NCI-H1436 treated with DMSO at 0.1 percent for 48 hours (cell line): ENCODE measurements at places on chromosomes 13 and 19.

- no peak for DNase-seq
Measured at GRCh38 chr19:39843919-39844793, 2.0 kb downstream of the FBL start.

GRCh38 chr19:14368011-14368513 is 13.2 kb upstream of the ADGRE5 start:
- no peak for DNase-seq

- no peak for DNase-seq
Measured at GRCh38 chr13:51469790-51470189, 17.0 kb upstream of the INTS6 start.

DNA sequence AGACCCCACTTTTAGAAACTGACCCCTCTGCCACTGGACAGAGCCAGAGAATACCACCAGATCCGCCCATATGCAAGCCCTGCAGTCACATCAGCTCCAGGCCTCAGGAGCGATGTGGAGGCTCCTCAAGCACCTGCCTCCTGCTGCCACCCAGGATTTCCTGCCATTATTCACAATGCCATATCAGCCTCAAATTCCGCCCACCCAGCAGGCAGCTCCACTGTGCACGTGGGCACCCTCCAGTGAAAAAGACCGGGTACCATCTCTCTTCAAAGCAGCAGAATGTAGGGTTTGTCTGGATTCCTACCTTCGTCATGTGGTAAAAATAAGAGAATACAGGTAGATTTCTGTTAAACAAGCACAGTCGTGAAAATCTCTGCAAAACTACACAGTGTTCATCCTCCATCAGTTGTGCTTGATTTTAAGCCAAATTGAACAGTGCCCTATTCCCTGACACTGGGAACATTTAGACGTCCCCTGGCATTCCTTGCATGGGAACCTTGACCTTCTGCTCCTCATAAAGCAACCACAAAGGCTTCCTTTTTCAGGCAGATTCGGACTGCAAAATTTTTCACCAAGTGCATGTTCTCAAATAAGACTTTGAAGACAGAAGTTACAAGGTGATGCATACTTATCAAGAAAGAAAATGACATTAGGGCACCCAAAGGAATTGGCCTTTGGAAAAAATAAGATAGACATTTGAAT is 56.4 kb downstream of the FAM124A start:
- no peak for DNase-seq

DNA sequence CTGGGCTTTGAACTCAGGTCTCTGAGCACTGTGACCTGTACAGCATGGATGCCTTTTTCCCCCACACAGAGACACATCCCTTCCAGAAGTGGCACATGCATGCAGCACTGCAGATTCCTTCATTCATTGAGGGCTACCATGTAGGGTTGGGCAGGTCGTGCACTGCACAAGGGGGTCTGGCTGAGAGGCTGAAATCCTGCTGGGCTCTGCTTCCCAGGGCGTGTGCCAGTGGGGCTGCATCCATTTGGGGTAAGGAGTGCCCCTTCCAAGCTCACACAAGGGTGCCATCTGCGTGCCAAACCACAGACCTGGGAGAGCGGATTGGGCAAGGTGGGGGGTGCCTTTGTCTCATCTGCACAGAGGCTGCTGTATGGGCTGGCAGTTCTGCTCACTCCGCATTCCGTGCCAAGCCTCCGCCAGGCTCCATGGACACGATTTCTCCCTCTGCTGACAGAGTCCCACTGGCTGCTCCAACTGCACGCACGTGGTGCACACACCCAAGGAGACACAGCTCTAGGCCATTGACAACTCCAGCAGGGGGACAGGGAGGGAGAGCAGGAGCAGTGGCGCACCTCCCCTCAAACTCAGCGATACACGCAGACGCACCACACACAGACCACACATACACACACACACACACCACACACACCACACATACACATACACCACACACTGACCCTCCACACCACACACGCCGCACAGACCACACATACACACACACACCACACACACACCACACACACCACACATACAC is 4.5 kb upstream of the SHISA7 start:
- DNase-seq: no peak

GRCh38 chr19:50679177-50680125 is 30.2 kb downstream of the C19orf81 start:
- no peak for DNase-seq

DNA sequence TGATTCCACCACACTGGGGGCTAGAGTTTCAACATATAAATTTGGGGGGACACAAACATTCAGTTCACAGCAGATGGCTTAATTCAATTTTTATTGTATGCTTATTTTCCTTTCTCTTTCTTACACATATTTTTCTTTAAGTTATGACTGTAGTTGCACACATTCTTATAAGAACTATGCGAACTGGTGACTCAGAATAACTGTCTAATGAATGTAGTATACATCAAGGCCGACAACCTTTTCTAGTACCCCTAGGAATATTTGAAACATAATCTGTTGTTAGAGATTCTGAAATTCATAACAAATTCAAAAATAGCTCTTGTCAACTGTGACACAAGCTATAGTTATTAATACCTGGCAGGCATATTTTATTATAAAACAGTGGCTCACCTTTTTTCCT is 695.6 kb downstream of the PCDH9 start:
- no peak for DNase-seq

GRCh38 chr13:94174009-94174408 is 305.5 kb downstream of the DCT start:
- DNase-seq: no peak

DNA sequence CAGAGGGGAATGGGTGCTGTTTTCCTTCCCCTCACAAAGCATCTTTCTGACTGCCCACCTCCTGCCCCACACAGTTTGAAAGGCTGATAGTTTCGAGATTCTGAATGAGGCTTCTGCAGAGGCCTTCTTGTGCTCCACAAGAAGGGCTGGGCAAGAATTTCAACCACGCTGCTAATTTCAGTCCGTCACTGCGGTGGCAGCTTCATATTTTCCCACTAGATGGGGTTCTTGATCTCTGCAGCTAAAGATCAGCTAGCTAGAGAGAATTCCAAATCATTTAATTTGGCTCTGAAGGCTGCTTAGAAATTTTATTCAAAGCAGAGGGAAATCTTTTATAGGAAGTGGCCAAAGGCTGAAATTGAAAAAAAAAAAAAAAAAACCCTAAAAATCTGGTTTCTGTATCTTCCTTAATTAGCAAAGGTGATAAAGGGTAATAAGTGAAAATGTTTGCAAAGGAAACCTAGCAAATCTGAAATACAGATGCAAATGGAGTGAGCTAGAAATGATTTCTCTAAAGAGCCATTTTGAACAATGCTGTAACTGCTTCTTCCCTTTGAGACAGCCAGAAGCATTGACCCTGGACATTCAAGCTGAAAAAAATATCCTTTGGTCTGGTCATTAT is 38.0 kb upstream of the C13orf42 start:
- no peak for DNase-seq

DNA sequence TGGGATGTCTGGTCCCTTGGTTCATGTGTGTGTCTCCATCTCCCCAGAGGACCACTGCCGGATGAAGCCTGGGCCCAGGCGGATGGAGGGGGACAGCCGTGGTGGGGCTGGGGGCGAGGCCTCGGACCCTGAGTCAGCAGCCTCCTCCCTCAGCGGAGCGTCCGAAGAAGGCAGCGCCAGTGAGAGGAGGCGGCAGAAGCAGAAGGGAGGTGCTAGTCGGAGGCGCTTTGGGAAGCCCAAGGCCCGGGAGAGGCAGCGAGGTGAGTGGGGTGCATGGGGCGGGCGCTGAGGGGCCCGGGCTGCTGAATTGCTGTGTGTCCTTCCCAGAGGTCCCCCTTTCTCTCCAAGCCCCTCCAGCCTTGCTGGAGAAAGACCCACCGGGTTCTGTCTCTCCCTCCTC is 3.2 kb downstream of the CCDC106 start:
- DNase-seq: no peak

DNA sequence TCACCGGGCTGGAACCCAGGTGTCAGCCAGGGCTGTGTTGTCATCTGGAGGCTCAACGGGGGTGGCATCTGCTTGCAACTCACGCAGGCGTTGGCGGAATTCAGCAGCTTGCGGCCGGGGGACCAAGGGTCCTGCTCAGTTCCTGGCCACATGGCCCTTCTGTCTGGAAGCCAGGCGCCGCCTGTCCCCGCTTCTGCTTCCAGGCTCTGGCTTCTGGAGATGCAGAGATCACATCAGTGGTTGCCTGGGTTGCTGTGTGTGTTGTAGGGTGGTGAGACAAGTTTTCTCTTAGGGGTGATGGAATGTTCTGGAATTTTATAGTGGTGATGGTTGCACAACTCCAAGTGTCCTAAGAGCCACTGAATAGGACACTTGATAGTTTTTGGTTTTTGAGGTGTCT is 5.0 kb downstream of the ADAT3 start:
- no peak for DNase-seq

GRCh38 chr13:112103961-112104880 is 37.3 kb downstream of the SOX1 start:
- DNase-seq: no peak

DNA sequence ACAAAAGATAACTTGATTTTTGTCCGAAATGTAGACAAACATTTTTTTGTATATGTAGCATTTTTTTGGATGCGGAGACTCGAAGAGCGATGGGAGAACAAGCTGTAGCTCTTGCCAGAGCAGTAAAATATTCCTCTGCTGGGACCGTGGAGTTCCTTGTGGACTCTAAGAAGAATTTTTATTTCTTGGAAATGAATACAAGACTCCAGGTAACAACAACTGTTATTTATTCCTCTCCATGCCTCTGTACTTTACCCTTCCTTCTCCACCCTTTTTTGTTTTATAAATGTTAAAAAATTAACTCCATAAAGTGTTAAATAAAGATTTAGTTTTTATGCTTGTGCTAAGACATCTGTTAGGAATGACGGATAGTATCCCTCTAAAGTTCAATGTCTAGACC is 184.2 kb downstream of the PCCA start:
- DNase-seq: no peak

DNA sequence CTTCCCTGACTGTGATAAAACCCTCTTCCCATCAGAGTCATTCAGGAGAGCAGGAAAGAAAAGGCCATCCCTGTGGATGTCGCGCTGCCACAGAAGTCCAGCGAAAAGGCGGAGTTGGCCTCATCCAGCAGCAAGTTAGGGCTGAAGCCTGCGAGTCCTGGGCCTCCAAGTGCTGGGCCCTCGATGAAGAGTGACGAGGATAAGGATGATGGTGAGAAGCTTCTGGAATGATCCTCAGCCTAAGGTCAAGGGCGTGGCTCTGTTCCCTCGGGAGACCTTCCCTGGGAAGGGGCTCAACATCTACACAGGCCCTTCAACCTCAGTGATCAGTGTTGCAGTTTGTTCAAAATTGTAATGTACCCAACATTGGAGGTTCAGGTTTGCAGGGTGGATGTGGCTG is 22.3 kb downstream of the TEX29 start:
- DNase-seq: no peak

DNA sequence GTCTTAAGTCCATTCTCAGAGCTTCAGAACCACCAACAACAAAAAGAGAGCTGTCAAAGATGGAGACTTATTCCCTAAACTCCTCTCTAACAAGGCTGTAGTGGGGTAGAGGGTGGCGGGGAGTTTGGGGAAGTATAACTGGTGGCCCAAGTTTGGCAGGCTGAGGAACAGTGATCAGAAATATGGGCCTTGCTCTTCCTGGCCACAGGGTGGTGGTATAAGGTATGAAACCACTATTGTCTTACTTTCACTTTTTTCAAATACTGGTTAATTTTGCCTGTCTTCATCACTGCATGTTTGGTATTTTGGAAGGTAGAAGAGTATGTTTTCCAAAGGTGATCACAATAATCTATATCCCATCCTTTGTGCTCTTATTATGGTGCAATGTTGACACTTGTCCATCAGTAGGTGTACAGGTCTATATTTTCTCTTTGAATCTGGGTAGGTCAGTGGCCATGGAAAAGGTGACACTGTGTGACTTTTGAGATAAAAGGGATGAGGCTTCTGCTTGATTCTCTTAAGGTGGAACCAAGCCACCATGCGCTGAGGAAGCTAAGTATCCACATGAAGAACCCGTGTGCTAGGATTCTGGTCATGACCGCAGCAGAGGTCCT is 23.2 kb upstream of the GPC5 start:
- DNase-seq: no peak

DNA sequence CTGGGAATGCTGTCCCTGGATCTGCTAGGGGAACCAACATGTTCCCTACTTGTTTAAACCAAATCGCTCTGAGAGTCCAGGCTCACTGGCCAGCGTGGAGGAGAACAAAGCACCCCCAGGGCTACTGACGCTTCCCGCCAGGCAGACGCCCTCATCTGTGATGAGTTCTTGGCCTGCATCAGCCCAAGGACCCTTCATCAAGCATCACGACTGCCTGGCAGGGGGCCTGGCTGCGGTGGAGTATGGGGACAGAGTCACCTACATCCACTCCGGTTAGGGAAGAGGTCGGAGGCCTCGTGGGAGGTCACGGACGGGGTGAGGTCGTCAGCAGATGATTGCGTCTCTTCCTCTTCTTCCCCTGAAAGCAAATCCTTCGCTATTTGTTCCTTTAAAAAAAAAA is 17.7 kb downstream of the MIER2 start:
- DNase-seq: no peak

DNA sequence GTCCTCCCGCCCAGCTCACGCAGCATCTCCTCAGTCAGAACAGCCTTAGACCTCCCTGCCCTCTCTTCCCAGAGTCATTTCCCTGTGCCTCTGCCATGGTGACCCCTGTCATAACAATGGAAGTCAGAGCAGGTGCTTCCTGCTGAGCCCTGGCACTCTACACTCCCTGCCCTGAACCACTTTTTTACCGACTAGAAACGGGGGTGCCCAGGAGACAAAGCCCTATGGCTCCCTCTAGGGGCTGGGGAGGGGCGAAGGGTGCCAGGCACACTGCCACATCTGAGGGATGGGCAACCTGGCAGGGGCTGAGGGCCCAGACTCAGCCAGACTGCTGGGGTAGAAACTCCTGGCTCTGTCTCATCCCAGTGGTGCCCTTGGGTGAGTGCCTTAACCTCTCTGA is 16.4 kb downstream of the ZNF574 start:
- no peak for DNase-seq

DNA sequence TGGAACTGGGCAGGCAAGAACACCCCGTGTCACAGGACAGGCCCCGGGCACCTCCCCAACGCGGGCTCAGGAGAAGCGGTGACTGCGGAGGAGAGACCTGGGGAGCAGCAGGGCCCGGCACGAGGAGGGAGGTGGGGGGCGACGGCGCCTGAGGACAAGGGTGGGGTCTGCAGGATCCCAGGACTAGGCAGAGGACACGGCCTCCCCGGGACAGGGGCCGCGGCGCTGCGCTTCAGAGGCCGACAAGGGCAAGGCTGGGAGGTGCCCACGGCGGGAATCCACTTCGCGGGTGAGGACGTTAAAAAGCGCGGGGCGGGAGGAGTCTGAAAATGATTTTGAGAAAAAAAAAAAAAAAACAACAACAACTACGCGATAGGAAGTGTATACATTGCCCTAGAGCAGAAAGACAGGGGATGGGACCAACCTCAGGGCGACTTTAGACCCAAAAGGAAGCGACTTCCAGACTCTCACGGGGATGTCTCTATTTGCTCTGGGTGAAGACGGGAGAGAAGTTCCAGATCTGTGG is 44.9 kb downstream of the ZNF611 start:
- DNase-seq: no peak

- no peak for DNase-seq
Measured at GRCh38 chr13:27962128-27962841, 6.8 kb downstream of the CDX2 start.
